ENCODE measurements at places on chromosomes 12 and 14. TPM values are rescaled to one million over a fixed set of nuclear protein-coding genes. Genes with fewer than 3 reads are reported as not detected.

- DNase-seq, result no peak
Observed at GRCh38 chr12:9751204-9752144, 9.2 kb downstream of the CD69 start.

GRCh38 chr12:27615331-27615891 is 80.8 kb upstream of the REP15 start:
- peak; percentile 80 for DNase-seq

DNA sequence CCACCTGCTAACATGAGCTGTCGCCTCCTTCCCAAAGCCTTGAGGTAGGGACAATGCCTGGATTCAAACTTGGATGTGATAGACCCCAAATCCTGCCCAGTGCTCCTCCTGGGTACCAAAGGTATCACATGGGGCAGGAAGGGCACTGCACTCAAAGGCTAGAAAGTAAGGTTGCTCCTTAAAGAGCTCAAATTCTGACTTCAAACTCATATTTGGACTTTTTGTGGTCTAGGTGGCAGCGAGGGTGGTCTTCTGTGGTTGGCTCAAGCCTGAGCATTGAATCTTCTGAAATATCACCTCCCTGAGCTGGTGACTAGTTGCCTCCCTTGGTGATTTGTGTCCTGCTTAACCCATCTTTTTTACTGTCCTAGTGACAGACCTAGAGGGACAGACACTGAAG is 8.3 kb upstream of the RNASE4 start:
- no peak for DNase-seq

GRCh38 chr14:74437496-74438053 is 11.6 kb upstream of the SYNDIG1L start:
- peak; percentile 23 for DNase-seq

DNA sequence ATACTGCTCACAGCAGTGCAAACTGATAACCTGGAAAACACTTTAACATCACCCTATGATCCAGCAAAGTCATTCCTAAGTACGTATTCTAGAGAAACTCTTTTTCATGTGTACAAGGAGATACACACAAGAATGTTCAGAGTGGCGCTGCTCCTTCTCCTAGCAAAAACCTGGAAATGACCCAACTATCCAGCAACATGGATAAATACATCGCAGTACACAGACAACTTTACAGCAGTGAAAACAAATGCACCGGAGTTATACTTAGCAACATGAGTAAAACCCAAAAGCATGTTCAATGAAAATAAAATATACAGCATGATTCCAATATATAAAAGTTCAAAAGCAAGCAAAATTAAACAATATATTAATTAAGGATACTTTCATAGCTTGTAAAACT is 18.7 kb downstream of the SART3 start:
- DNase-seq, result no peak

DNA sequence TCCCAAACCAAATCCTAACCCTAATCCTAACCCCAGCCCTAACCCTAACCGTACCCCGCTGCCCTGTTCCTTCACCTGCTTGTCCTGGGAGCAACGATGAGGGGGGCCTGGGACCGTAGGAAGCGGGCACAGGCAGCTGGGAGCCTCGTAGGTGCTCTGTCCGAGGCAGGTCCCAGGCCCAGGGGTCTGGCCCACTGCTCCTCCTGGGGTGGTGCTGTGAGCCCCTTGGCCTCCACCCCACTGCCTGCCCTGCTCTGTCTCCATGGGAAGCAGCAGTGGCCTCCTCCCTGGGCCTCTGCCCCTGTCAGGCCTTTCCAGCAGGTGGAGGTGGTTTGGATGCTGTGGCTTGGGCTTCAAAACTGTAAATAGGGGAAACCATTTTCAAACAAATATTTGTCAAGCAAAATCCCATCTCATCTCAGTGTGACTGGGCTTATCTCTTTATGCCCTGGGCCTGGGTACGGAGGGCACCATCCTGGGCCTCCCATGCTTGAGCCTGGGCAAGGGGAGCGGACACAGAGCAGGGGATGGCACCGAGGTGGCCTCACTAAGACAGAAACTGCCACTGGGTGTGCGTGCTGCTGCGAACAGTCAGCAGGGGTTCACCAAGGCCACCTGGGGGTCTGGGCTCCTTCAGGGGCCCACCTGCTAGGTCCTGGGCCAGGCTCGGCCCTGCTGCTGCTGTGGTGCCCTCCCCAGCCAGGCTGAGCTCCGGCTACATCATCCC is 3.7 kb upstream of the BEGAIN start:
- DNase-seq, result peak; percentile 64

Gene KRT73
- total RNA-seq, result not detected

Gene ABCD2
- total RNA-seq, result under 0.01 TPM
